ENCODE measurements at places on chromosomes 3 and 15. TPM values are rescaled to one million over a fixed set of nuclear protein-coding genes. Genes with fewer than 3 reads are reported as not detected.

HYAL1 gene
- total RNA-seq: 0.60 TPM

PROK2 gene
- total RNA-seq: not detected

SKOR1 gene
- under 0.01 TPM for total RNA-seq

C15orf62 gene
- not detected for total RNA-seq

GOLGA6L10 gene
- total RNA-seq: 0.35 TPM

LMOD3 gene
- total RNA-seq: not detected

SLC28A1 gene
- total RNA-seq: not detected

CRYGS gene
- 0.75 TPM for total RNA-seq

POLQ gene
- total RNA-seq: 0.70 TPM

GOLGA8G gene
- not detected for total RNA-seq

NR1I2 gene
- total RNA-seq: not detected

MEF2A gene
- 15.3 TPM for total RNA-seq

ZFYVE19 gene
- 13.2 TPM for total RNA-seq

MYO1E gene
- 85.2 TPM for total RNA-seq

CCNDBP1 gene
- total RNA-seq: 72.2 TPM

PPARG gene
- 27.5 TPM for total RNA-seq

MNS1 gene
- total RNA-seq: 0.47 TPM

C2CD4A gene
- not detected for total RNA-seq

EAF2 gene
- total RNA-seq: 1.8 TPM

XPC gene
- 43.7 TPM for total RNA-seq

SERP1 gene
- 263 TPM for total RNA-seq

CXCR6 gene
- total RNA-seq: not detected

STAG1 gene
- 26.8 TPM for total RNA-seq

GPR15 gene
- total RNA-seq: not detected

EPHB3 gene
- 9.4 TPM for total RNA-seq

CHL1 gene
- total RNA-seq: not detected

NTRK3 gene
- total RNA-seq: 7.1 TPM

DAG1 gene
- total RNA-seq: 19.3 TPM

CKMT1A gene
- total RNA-seq: not detected
